ENCODE measurements at places on chromosomes 6 and 20.

DNA sequence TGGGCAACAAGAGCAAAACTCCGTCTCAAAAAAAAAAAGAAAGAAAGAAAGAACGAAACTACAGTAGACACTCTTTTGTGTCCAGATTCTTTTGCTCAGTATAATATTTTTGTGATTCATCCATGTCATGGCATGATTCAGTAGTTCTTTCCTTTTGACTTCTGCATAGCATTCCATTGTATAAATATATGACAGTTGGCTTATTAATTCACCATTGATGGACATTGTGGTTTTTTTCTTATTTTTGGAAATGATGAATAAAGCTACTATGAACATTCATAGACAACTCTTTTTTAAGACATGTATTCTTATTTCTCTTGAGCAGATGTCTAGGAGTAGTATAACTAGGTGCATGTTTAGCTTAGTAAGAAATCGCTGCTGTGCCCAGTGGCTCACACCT, 10.3 kb upstream of the IER3 start:
- no peak for DNase-seq

DNA sequence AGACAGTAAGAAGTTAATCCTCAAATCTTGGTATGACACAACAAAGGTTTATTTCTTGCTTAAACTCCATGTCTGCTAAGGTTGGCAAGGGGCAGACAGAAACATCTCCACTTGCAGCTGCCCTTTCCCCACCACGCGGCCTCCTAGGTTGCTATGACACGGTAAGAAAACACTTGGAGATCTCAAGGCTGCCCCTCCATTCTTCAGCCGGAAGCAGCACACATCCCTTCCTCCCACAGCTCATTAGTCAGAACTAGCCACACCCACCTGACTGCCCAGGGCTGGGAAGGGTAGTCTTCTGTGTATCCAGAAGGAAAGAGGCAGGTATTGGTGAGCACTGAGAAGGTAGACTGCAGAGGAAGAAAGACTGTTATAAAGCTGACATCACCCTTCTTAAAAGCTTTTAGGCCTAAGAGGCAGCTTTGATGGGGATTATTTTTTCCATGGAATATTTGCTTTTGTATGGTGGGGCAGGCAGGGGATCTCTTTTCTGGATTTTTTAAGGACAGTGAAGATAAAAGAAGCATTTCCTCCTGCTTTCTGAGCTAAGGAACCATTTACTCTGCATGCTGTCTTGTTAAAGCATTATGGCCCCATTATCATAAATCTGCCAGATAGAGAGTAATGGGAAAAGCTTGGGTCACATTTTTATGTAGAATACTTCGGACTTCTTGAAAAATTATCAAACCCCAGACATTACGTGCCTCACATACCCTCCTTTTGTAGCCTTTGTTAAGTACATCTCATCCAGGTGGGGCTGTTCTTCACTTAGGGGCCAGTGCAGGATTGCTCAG, 41.6 kb downstream of the MRAP2 start:
- no peak for DNase-seq

DNA sequence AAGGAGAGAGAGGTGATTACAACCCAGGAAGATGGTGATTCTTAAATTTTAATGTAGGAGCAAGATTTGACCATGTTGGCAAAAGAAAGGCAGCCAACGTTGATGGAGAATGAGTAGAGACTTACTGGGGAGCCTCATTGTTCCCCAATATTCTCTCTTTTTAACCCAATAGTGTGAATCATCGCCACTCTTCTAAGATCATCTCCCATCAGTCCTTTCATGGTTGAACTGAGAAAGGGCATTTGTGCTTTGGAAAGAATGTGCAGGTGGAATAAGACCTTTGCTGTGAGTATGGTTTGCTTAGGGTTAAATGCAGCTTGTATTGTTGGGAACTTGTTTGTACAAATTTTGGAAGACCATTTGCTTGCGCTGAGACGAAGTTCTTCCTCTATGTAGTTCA, 231.0 kb downstream of the TBXT start:
- no peak for DNase-seq

DNA sequence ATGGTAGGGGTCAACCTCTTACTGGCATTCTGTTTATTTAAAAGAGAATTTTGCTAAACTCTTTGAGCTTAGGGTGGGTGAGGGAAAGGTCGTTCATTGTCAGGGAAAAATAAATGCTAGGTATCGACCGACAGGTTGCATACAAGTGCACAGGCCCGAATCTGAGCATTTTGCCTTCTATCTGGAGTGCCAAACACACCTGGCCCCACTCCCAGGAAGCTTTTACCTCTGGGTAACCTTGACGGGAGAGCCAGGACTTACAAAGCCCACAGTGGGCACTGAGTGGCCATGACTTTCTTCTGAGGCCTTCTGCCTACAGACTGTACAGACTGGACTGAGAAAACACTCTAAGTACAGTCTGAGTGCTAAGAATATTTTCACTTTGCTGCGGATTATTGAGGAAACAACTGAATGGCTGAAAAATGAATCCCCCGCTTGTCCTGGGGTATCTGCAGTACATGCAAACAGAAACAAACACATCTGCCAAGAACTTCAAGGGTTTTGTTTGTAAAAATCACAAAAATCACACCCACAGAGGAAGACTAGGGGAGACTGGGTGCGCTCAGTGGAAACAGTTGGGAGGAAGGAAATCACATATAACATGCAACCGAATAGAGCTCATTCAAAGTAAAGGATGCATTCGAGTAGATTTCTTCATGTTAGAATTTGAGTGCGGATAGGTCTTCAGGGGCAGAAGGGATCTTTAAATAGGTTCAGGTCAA, 152.8 kb downstream of the NFATC2 start:
- DNase-seq = peak; percentile 7

GRCh38 chr6:9388596-9388995, 953.3 kb upstream of the SLC35B3 start:
- no peak for DNase-seq

All from posterior cingulate gyrus (tissue), 11 donors.